ENCODE measurements at places on chromosomes 3 and 15. TPM values are rescaled to one million over a fixed set of nuclear protein-coding genes. Genes with fewer than 3 reads are reported as not detected.

GRCh38 chr3:43773273-43774094 is 82.7 kb downstream of the ABHD5 start:
- H3K27ac ChIP-seq: no peak overlapping the region
- H3K36me3 ChIP-seq: no peaks in the 10 kb centered on the region
- no peak overlapping the region for H3K4me3 ChIP-seq
- no peaks in the 10 kb centered on the region for H3K27me3 ChIP-seq
- peaks cover 35% of the 10 kb centered on the region for H3K4me1 ChIP-seq

DNA sequence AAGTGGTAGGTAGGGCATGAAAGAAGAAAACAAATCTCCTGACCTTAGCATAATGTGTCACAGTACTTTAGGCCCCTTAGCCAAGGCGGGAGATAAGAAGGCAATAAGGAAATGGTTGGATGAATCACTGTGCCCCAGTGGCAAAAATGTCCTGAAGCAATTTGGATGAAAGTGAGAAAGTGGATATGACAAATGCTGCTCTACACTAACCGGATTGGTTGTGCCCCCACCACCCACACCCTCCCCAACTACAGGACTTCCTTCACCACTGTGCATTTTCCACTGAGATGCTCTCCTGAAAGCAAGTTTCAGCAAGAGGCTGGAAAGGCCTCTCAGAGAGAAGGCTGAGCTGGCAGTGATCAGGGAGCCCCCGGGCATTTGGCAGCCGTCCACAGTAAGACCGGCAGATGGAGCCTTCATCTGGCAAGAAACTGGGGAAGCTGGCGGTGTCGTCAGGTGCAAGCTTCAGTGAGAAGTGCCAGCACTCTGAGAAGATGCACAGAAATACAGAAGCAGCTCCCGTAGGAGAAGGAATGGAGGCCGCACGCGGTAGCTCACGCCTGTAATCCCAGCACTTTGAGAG is 63.8 kb downstream of the ATP1B3 start:
- H3K27ac ChIP-seq: no peak overlapping the region
- peaks cover 7% of the 10 kb centered on the region for H3K4me1 ChIP-seq
- no peak overlapping the region for H3K4me3 ChIP-seq
- DNase-seq: peak; percentile 95

DNA sequence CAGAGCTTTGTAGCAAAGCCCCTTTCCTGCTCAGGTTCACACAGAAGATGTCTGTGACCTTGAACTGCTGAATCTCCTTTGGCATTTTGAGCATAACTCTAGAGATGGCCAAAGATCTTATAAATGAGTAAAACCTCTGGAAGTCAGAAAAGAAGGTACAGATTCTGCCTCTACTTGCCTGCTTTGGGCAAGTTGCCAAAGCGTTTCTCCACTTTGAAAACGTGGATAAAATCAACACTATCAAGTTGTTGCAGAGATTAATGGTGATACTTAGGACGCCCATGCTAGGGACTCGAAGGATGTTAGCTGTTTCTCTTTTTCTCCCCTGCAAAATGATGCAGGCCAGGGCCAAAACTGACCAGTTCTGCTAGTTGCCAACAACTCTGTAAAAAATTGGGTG is 68.0 kb upstream of the CMTM7 start:
- peaks cover 5% of the 10 kb centered on the region for H3K27me3 ChIP-seq
- no peak for DNase-seq
- no peak overlapping the region for H3K4me3 ChIP-seq
- H3K36me3 ChIP-seq: no peaks in the 10 kb centered on the region
- H3K4me1 ChIP-seq: peaks cover 15% of the 10 kb centered on the region

DNA sequence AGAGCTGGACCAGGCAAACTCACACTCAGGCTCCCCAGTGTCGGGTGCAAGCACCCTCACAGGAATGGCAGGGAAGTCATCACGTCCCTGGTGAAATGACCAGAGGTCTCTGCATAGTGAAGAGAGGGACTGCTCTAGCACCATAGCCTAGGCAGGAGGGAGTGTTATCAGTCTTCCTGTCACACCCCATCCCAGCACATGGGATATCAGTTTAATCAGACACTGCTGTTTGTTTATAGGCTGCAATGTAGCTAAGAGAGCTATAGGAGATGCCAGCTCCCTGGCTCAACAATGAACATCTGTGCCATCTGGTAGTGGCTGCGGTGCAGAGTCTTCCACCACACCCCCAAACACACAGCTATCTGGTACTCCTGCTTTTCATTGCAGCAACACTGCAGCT is 776.6 kb downstream of the ZNF385D start:
- H3K27ac ChIP-seq: no peak overlapping the region
- H3K27me3 ChIP-seq: no peaks in the 10 kb centered on the region
- DNase-seq: no peak
- H3K4me3 ChIP-seq: no peak overlapping the region

DNA sequence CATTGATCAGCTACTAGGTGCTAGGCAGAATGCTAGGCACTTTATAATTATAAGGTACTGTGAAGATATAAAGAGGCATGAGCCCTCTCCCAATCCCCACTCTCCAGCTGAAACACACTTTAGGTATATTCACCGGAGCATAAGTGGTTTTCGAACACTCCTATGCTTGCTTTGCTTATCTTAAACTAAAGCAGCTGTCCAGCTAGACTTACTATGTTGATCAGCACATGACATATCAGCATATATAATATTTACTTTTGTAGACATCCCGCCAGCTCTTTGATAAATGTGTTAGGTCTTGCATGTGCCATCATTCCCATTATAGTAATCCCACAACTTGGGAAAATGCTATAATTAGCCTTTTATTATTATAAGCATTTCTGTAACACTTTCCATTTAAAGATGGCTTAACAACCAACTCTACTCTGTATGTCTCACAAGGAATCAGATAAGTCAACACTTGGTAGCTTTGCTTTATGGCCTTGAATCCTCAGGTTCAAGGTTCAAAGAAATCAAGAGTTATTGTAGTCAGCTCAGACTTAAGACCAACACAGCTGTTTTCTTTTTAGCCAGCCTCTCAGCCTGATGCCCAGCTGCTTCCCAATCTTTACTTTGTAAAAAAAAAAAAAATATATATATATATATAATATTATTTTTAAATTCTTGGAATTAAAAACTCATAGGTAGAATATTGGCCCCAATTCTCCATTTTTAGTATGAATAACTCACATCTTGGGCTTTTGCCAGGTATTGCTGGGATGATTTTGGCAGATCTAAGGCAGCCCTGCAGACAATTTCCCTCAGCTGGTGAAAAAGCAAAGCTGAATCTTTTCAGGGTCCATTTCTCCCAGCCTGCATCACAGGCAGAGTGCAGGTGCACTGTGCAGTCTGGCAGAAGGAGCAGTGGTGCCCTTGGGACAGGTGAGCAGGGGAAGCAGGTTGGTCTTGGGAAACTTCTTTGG is 104.2 kb downstream of the THRB start:
- H3K4me3 ChIP-seq: no peak overlapping the region
- DNase-seq: no peak
- no peaks in the 10 kb centered on the region for H3K27me3 ChIP-seq
- no peak overlapping the region for H3K27ac ChIP-seq
- H3K4me1 ChIP-seq: no peaks in the 10 kb centered on the region

- no peak for DNase-seq
- no peak overlapping the region for H3K4me3 ChIP-seq
- H3K27me3 ChIP-seq: no peaks in the 10 kb centered on the region
- H3K36me3 ChIP-seq: no peaks in the 10 kb centered on the region
Measured at GRCh38 chr3:17433876-17434275, 308.6 kb downstream of the TBC1D5 start.

DNA sequence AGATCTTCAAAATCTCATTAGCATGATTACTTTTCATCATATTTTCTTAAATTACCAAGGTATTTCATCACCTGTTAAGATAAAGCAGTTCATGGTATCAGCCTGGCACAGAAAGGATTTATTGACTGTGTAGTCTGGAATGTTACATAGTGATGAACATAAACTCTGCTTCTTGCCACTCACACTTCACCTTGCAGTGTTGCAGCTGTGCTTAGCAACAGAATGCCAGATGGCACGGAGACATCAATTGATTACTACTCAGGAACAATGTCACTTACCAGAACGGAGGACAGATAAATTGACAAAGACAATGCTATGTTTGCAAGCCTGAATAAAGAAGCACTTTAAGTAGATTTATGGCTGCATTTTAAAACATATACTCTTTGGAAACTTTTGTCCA is 15.0 kb upstream of the BCHE start:
- H3K27me3 ChIP-seq: no peaks in the 10 kb centered on the region
- H3K27ac ChIP-seq: no peak overlapping the region
- no peaks in the 10 kb centered on the region for H3K36me3 ChIP-seq
- no peaks in the 10 kb centered on the region for H3K4me1 ChIP-seq

DNA sequence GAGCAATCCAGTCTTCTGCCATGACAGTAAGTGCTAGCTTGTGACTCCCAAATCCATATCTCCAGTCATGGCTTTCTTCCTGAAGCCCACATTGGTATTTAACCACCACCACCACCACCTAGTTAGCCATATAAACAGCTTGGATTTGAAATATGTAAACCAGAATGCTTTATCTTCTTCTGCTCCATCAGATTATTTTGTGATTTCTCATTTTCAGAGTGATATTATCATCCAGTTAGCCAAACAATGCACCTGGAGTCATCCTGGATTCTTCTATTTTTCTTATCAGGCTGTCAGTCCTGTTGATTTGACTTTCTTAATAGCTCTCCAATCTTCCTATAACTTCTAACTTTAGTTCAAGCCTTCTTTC is 124.3 kb upstream of the PTX3 start:
- no peaks in the 10 kb centered on the region for H3K27me3 ChIP-seq
- H3K4me1 ChIP-seq: no peaks in the 10 kb centered on the region
- H3K27ac ChIP-seq: no peak overlapping the region
- no peak for DNase-seq

GRCh38 chr3:126654571-126655383 is at the start of gene TXNRD3:
Gene TXNRD3 (minus strand): TSS chr3:126655124.
- peak; percentile 67 for DNase-seq
- no peaks in the 10 kb centered on the region for H3K36me3 ChIP-seq
- H3K27me3 ChIP-seq: no peaks in the 10 kb centered on the region

- peaks cover 36% of the 10 kb centered on the region for H3K4me1 ChIP-seq
- no peak overlapping the region for H3K27ac ChIP-seq
- no peaks in the 10 kb centered on the region for H3K36me3 ChIP-seq
Measured at GRCh38 chr15:41501191-41501917, 7.7 kb downstream of the ITPKA start.

TNNC1 gene
- 17.9 TPM for total RNA-seq

CHRD gene
- 11.4 TPM for total RNA-seq

ADAM10 gene
- 119 TPM for total RNA-seq

SLC24A5 gene
- 1.2 TPM for total RNA-seq

PFKFB4 gene
- 15.3 TPM for total RNA-seq

HRG gene
- total RNA-seq: not detected

EAF1 gene
- 21.6 TPM for total RNA-seq

LYSMD2 gene
- 23.8 TPM for total RNA-seq

GLCE gene
- total RNA-seq: 59.7 TPM

Measured in spinal cord (tissue), 10 donors.